Activated CD4-positive, CD25-positive, alpha-beta regulatory T cell treated with anti-CD3 and anti-CD28 coated beads, Interleukin-2, amount 50 U/mL, for 24 hours (primary cell): ENCODE measurements at places on chromosomes 7 and 10.
A peak's percentile ranks its signal among the peaks of the same experiment; 100 is the strongest.

DNA sequence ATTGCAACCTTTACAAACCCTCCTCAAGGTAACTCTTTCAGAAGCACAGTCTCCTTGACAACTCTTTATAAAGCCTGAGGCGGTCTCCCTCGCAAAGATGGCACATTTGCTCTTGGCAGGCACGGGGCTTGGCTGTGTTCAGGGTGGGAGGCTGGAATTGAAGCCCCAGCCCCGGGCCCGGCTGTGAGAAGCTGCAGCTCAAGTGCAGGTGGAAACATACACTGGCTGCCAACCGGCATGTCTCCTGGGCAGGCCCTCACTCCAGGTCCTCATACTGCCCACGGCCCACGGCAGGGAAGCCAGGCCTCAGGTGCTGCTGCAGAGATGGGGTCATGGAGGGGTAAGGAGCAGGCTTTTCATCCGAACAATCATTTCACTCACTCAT lies 194.5 kb downstream of the TCERG1L start:
- no peak for ATAC-seq

- ATAC-seq = no peak
Observed at GRCh38 chr10:21976739-21977138, 26.8 kb downstream of the DNAJC1 start.

GRCh38 chr10:65570143-65571010 lies 1355.5 kb upstream of the LRRTM3 start:
- ATAC-seq = no peak

DNA sequence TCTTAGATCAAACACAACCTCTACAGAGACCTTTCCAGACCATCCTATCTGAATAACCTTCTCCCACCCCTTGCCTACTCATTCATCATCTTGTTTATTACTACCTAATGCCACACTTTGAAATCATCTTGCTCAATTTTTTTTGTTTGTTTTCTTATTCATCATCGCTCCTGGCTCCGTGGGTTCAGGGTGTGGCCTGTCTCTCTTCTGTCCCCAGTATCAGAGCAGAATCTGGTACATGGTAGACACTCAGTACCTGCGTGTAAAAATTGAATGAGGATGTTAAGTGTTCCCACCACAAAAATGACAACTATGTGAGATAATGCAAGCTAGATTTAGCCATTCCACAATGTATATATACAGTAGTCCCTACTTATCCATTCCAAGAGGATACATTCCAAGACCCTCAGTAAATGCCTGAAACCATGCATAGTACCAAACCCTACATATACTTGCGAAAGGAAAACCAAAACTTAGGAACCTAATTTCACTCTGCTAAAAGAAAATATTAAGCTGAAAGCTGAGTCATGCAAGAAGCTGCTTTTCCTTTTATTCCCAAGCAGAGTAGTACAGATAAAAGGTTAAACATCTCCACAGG lies 72.1 kb upstream of the SEC61G start:
- ATAC-seq = no peak

- ATAC-seq = peak; percentile 92
Observed at GRCh38 chr10:62804356-62805230, at the start of gene ADO. ADO (plus strand) TSS chr10:62804720; CDS start chr10:62805060, 340 bp downstream.

DNA sequence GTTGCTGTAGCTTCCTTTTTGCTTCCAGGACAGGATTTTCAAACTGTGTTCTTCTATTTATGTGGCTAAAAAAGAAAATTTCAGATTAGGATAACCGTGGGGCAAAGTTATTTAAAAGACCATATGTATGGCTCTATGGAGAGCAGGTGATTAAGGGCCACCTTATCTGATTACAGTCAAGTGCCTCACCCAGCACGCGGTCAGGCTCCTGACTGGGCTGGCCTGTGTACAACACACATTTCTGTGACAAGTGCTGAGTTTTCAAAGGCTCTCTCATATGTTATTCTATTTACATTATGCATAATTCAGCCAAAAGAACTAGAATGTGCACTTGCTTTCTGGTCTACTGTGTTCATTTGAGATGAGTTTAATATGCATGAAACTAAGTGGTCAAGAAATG lies 547.4 kb downstream of the PHTF2 start:
- ATAC-seq = no peak

- no peak for ATAC-seq
Observed at GRCh38 chr7:90111-91063, 102.0 kb upstream of the FAM20C start.

GRCh38 chr7:114507381-114507780 lies 92.8 kb downstream of the FOXP2 start:
- no peak for ATAC-seq

GRCh38 chr7:95636140-95636940 lies 40.0 kb upstream of the PDK4 start:
- ATAC-seq = no peak

- no peak for ATAC-seq
Observed at GRCh38 chr10:30709700-30710358, 80.3 kb upstream of the LYZL2 start.

DNA sequence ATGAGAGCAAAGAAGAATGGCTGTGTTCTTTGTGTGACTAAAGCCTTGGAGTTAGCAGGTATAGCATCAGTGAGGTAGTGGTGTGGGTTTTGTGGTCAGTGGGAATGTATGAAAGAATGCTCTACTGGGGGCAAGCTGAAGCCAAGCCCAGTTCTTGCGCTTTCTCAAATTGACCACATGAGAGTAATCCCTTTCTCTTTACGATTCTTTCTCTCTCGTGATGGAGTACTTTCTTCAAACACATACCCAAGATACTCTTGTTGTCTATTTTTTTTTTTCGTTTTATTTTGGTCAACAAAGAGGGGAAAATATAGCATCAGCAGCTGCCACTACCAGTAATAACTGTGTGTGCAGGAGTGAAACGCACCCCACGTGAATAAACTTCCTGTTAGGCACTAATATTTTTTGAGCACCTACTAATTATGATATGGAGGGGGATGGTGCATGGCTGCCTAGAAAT lies 8.4 kb upstream of the PANK1 start:
- ATAC-seq = no peak

DNA sequence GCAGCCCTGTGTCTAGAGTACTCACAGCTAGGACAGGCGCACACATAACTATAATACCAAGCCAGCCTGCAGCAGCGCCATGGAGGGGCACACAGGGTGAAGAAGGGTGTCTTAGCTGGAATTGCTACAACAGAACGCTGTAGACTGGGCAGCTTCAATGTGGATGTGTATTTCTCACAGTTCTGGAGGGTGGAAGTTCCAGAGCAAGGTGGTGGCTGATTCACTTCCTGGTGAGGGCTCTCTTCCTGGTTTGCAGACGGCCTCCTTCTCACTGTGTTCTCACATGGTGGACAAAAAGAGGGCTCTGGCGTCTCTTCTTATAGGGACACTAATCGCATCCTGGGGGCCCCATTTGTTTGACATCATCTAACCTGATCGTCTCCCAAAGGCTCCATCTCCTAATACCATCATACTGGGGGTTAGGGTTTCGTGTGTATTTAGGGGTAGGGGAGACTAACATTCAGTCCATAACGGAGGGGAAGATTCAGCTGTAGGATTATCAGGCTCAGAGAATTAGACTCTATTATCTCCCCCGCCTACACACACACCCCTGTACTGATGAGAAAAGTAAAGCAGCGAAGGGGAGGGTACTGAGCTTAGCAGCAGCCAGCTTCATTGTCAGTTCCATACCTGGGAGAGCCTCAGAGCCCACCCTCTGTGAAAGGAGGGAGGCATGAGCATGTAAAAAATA lies 289.1 kb downstream of the CCDC3 start:
- no peak for ATAC-seq

GRCh38 chr7:124557587-124557986 lies 208.0 kb downstream of the GPR37 start:
- ATAC-seq = no peak

DNA sequence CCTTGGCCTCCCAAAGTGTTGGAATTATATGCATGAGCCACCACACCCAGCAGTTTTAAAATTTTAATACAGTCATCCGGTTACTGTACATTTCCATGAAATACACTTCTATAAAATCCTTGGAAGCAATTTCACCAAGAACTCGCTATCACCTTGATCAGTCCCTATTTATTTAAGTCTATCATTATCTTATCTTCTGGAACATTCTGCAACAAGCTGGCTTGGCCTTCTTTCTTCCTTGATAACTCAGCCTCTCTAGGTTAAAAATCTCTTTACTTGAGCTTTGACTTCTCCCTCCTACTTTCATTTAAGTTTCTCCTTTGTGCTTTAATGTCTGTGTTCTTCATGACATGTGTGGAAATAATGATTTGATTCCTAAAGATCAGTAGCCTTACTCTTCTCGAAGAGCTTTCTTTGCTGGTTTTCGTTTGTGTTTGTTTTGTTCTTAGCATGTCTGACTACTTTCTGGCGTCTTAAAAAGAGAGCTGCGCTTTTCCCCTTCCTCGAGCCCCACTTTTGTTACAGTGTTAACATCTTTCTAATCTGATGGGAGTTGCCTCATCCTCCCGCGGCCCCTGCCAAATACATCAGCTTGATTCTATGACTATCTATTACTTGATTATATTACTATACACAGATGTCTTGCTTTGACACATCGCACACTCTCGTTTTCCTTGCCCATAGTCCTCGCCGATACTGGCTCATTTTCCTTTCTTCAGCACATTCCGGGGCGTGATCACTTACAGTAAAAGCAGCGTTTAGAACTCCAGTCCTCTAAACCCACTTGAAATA lies 11.1 kb upstream of the CALML5 start:
- ATAC-seq = no peak

GRCh38 chr7:136878878-136879277 lies 10.4 kb downstream of the CHRM2 start:
- no peak for ATAC-seq

GRCh38 chr10:80760914-80761371 lies 223.2 kb downstream of the SH2D4B start:
- no peak for ATAC-seq
